Stimulated activated CD8-positive, alpha-beta memory T cell treated with anti-CD3 and anti-CD28 coated beads, Interleukin-15, amount 100 ng/mL, for 24 hours (primary cell): ENCODE measurements at places on chromosomes 1 and 21.
A peak's percentile ranks its signal among the peaks of the same experiment; 100 is the strongest.

DNA sequence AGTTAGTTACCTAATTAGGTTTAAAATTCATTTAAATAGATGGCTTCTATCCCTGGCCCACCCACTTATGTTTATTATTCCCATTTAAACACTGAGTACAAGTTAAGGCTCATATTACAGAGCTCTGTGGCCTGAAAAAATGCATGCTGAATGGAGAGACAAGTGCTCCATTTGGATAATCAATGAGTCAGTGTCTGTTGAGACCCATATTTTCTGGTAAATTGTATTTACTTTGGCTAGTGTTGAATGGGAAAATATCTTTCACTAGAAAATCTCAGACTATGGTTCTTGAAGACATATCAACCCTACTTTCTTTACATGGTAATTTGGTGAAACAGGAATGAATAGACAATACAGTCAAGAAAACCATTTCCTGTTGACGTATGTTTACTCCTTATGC lies 356.0 kb downstream of the S1PR1 start:
- no peak for DNase-seq

DNA sequence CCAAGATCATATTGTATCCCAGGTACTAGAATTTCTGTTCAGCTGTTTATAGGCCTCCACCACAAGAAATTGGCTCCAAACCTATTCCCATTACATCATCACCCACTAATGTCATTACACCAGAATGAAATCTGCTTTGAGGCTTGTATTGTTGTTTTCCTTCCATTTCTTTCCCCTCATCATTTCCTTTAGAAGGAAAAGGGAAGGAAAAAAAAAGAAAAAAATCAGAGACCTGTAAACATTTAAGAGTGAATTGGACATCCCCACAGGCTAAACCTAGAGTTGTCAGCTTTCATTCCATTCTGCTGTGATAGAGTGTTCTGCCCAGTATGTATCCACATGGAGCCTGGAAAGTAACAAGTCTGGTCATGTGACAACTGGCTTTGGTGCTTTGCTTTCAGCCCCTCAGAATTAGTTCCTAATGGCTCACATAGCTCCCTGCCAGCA lies 44.6 kb downstream of the NFYC start:
- no peak for DNase-seq

GRCh38 chr1:239912471-239912870 lies 179.2 kb upstream of the FMN2 start:
- DNase-seq = no peak

GRCh38 chr1:66980745-66981367 lies 56.1 kb downstream of the MIER1 start:
- no peak for DNase-seq

DNA sequence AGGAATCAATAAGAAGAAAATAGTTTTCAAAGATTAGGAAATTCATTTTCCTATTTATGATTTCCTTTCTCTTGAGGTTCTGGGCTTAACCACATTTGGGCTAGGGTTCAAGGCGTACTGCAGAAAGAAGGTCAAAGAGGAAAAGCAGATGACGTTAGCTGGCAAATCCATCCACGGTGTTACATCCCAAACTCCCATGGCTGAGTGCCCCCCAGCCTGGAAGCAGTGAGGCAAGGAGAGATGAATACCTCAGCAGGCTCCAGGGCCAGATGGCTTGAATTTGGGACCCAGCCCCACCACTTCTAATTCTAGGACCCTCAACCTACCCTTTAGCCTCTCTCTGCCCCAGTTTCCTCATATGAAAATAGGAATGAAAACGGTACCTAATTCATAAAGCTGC lies 17.7 kb downstream of the SUSD4 start:
- DNase-seq = no peak

GRCh38 chr1:171257607-171258076 lies 9.3 kb downstream of the FMO1 start:
- no peak for DNase-seq

DNA sequence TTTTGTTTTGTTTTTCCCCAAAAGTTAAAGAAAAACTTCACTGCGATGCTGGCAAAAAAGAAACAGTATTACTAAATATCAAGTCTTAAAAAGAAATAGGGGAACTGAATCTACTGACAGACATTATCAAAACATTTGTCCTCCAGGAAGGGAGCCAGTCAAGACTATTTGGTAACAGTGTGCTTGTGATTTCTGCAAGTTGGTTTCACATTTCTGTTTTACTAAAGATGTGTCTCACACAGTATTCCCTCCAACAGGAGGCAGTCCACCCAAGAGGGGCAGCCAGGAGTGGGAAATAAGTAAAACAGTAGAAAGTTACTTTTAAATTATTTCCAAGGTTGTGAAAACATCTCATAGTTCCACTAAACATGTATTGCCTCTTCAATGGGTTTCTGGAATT lies 74.4 kb upstream of the SDC3 start:
- no peak for DNase-seq

DNA sequence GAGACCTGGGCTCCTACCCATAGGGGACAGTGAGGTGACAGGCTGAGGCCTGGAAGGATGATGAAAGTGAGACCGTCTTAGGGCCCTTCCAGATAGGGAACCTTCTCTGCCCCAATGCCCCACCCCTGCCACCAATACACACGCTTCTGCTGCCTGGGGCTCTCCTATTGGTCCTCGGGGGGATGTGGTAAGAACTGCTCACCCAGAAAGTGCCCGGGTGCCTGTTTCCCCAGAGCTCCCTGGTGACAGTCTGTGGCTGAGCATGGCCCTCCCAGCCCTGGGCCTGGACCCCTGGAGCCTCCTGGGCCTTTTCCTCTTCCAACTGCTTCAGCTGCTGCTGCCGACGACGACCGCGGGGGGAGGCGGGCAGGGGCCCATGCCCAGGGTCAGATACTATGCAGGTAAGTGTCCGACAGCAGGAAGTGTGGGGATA lies 948 bp downstream of the SEMA4A start:
- DNase-seq = no peak

GRCh38 chr1:143653429-143653802 lies 318.4 kb downstream of the FAM72C start:
- no peak for DNase-seq

DNA sequence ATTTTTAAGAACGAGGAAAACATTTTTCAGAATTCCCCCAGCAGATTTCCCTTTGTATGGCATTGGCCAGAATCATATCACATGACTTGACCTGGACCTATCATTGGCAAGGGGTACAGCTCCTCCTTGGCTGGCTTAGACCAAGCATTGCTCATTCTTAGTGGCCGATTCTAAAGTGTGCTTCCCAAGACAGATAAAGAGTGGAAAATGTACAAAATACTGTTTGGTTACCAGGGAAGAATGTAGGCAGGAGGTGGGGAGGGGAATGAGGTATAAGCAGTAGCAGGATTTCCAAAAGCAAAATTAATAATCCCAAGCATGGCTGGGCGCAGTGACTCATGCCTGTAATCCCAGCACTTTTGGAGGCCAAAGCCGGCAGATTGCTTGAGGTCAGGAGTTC lies 75.6 kb upstream of the KRTAP11-1 start:
- no peak for DNase-seq

GRCh38 chr1:36126797-36127500 lies 1.9 kb upstream of the COL8A2 start:
- no peak for DNase-seq

GRCh38 chr1:224358237-224358636 lies 1.6 kb downstream of the CNIH4 start:
- DNase-seq = no peak

DNA sequence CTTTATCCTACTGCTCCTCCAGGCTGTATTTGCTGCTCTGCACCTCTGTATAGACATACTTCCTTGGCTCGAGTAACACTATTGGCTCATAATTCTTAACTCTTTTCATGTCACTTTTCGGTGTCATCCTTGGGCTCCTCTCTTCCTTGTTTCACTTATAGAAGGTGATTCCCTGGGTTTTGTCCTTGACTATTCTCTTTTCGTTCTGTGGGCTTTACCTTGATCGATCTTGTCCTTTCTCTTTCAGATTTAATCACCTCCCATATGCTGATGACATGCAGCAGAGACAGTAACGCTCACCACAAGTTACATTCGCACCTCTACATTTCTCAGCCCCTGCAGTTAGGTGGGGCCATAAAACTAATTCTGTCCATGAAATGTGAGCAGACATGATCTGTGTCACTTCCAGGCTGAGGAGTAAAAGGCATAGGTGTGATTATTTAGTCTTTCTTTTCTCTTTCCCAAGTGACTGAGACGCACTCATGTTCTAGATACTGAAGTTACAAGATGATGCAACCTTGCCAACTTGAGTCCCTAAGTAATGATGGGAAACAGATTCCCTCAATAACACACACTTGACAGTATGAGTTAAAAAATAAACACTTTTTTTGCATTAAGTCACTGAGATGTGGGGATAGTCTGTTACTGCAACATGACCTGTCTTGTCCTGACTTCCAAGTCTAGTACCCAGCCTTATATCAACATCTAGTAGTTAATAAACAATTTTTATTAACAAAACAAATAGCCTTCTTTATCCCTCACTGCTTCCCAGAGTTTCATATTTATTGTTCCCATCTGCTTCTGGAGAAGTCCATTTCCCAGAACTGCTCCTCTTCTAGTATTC lies 49.9 kb upstream of the HAO2 start:
- DNase-seq = no peak

DNA sequence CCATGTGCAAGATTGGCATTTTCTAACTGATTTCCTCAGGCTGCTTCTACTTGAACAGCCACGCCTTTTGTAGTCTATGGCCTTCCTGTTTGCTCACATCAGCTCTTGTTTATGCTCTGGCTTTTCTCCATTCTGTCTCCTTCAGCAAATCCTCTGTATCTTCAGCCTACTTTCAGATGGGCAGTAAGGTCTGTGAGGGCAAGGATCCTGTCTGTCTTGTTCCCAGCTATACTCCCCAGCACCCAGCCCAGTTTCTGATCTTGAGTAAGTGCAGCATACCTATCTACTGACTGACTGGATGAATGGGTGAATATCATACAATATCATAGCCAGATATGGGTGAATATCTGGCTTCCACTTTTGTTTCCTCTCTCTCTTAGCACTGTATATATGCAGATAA lies 438.1 kb downstream of the LMO4 start:
- no peak for DNase-seq

GRCh38 chr1:157595356-157595755 lies 2.5 kb downstream of the FCRL4 start:
- DNase-seq = no peak

DNA sequence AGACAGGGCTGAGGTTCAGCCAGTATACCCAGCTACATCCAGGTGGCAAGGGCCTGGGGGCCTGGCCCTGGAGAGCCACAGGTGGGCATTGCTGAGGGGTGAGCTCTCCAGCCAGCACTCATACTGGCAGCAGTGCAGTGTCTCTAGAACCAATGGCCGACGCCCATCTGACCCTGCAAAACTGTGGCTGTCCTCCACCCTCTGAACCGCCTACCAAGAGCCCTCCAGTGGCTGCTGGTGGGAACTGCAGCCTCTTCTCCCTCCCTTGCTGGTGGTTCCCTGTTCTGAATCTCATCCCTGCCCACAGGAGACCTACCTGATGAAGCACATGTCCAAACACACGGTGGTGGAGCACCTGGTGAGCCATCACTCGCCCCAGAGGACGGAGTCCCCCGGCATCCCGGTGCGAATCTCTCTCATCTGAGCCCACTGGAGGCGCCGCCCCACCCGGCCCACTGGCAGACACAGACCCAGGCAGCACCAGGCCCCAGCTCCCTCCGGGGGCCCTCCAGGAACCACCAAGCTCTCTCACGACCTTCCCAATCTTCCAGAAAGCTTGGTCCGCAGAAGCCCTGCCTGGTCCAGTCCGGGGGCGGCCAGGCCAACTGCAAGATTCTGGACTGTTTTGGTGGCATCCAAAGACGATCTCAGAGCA lies 22.1 kb downstream of the A3GALT2 start:
- peak; percentile 25 for DNase-seq

GRCh38 chr1:107389410-107390396 lies 248.9 kb downstream of the NTNG1 start:
- DNase-seq = no peak

DNA sequence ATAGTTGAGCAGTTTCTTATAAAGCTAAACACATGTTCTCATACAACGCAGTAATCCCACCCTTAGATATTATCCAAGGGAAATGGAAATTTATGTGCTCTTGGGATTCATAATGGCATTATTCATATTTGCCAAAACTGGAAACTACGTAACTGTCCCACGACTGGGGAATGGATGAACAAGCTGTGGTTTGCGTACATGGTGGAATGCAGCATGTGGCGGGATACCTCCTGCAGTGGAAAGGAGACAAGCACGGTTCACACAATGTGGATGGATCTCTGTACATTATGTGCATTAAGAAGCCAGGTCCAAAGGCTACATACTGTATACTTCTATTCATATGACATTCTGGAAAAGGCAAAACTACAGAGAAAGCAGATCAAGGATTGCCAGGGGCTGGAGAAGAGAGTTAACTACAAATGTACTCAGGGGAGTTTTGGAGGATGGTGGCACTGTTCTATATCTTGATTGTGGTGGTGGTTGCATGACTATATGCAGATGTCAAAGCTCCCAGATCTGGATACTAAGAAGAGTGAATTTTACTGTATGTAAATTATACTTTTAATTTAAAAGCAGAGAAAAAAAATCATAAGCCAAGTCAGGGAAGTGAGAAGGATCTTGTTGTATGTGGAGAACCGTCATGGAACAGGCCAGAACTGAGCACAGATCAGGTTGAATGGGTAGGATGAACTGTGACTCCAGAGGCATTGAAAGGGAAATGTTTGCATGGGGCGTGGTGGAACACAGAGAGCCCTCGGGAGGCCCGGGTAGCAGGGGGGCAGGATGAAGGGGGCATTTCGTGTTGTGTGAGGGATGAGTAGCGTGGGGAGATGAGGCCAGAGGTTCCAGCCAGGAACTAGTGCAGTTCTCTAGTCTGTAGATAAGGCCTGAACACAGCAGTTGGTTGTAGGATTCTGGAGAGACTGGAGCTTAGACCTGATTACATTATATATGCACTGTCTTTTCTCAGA lies 90.7 kb downstream of the GALNT2 start:
- DNase-seq = no peak

GRCh38 chr1:94928293-94928939 lies 1.5 kb upstream of the CNN3 start:
- no peak for DNase-seq

- no peak for DNase-seq
These were observed 21.1 kb downstream of the PRXL2B start for GRCh38 chr1:2607641-2608091.

DNA sequence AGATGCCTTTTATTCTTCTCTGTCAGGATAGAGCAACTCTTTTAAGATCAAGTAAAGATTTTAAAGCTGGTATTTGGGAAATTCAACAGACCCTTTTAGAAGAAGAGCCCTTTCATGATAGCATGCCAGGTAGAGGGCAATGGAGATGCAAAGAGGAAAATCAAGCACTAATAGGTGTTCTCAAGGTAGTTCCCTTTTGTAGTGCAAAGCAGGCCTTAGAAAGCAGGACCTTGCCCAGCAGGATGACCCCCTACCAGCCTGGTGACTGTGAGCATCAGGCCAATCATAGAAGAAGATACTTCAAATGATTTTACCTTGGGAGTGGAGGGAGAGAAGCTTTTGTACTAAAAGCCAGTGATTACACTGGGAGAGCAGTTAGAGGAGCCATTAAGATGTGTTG lies 381.4 kb upstream of the ZRANB2 start:
- no peak for DNase-seq

- no peak for DNase-seq
These were observed 11.2 kb downstream of the ZCCHC17 start for GRCh38 chr1:31308036-31308435.
